ENCODE measurements at places on chromosomes 1 and 21.

DNA sequence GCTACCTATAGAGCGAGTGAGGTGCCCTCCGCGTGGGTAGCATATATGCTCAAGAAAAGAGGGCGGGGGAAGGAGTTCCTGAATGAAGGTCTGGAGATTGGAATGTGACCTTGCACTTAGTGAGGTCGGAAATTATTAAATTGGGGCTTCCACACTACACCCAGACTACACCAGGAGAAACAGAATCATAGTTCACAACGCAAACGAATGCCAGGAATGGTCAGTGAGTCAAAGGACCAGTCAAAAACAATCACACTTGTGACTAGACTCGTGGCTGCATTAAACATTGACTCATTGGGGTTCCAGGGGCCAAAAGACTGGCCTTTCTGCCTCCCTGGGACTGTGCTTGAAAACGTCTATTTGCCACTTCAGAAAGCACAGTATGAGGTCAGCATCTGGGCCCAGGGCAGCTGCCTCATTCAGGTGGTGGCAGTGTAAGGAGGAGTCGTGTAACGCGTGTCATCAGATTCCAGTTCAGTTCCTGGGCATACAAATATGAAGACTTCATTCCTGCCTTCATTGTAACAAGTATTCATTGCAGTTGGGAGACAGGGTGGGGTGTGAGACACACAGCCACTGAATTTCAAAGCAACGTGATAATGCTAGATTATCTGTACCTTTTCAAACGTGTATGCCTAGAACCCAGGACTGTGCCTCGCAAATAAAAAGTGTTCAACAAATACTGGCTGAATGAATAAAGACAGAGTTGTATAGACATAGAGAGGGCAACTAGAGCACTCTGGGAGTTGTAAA, at the start of gene YOD1:
YOD1 (minus strand) TSS at position 18 of the 753 bp plus-strand sequence. CDS start 178 bp downstream, outside the sequence.
- peak; percentile 50 for DNase-seq

DNA sequence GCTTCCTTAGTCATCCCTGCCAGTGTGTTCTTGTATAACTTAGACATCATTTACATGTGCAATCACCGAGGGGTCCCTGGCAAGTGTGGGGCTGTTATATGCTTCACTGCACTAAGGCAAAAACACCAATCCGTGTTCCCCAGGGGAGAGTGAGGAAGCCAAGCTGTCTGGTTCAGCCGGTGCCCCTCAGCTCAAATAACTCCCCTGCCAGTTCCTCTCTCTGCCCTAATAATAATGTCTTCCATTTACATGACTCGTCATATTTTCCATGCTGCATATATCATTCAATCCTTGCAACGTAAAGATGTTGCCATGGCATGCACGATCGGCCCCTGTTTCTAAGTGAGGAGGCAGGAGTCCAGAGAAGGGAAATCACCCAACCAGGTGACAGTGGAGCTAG, 24.4 kb upstream of the NDC1 start:
- DNase-seq = no peak

DNA sequence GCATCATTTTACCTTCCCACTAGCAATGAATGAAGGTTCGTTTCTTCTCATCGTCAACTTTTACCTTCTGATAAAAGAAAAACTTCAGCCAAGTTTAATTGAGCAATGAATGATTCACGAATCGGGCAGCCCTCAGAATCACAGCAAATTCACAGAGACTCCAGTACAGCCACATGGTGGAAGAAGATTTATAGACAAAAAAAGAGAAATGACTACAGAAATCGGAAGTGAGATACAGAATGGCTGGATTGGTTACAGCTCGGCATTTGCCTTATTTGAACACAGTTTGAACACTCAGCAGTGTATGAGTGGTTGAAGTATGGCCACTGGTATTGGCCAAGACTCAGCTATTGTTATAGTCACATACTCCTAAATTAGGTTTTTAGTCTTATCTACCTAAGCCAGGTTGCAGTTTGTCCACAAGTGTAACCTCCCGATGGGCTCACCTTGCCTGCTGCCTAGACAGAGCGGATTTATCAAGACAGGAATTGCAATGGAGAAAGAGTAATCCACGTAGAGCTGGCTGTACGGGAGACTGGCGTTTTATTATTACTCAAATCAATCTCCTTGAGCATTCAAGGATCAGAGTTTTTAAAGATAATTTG, 15.3 kb downstream of the AK4 start:
- no peak for DNase-seq

- no peak for DNase-seq
Measured at GRCh38 chr1:4003846-4004505, 103.9 kb upstream of the C1orf174 start.

DNA sequence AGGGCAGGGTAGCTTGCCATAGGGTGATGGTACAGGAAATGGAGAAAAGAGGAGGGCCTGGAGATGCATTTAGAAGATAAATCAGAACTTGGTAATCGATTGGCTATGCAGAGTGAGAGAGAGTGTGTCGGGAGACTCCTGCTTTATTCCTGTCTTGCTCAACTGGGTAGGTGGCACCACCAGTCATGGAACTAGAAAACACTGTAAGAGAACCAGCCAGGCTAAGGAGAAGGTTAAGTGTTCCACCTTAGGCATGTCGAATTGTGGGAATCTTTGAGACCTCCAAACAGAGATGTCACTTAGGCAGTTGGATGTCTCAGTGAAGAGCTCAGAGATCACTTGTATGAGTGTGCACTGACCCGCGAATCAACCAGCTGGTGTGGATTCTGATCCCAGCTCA, 28.7 kb upstream of the RD3 start:
- peak; percentile 24 for DNase-seq

DNA sequence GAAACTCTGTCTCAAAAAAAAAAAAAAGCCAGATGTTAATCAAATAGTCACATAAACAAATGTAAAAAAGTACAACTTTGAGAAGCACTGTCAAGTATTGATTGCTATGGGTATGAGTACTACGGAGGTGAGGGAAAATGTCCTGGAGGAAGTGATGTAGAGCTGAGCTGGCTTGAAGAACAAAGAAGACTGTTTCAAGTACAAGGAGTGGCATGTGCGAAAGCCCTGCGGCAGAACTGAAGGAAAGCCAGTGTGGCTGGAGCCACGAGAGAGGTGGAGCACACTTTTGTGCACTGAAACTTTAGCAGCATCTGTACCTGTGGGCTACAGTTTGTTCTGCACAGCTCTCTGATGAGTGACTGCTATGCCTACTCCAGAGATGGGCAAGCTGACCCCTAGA, 5.4 kb upstream of the RPS6KA1 start:
- DNase-seq = peak; percentile 66

- no peak for DNase-seq
Measured at GRCh38 chr1:205272536-205272935, 44.8 kb downstream of the TMCC2 start.

- DNase-seq = no peak
Measured at GRCh38 chr1:229323885-229324553, 18.8 kb downstream of the CCSAP start.

- no peak for DNase-seq
Measured at GRCh38 chr1:161019751-161020495, 1.0 kb downstream of the F11R start.

DNA sequence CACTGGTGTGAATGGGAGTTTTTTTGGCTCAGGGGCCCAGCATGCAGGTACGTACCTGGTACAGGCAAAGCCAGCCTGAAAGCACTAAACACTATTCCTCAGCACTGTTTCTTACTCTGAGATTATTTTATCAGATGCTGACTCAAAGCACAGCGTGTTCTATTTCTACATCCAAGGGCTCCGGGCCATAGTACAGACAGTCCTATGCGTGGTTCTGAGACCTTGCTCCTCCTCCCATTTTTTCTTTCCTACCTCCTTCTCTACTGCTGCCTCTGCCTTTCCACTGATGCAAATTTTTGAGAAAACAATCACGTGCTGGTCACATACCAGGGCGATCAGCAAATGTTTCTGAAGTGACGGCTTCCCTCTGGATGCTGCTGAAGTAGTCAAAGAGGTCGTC, 36.3 kb downstream of the PDPN start:
- DNase-seq = no peak

- DNase-seq = no peak
Measured at GRCh38 chr1:12380326-12381249, 150.8 kb downstream of the VPS13D start.

GRCh38 chr1:221440658-221441057, 301.2 kb downstream of the DUSP10 start:
- no peak for DNase-seq

DNA sequence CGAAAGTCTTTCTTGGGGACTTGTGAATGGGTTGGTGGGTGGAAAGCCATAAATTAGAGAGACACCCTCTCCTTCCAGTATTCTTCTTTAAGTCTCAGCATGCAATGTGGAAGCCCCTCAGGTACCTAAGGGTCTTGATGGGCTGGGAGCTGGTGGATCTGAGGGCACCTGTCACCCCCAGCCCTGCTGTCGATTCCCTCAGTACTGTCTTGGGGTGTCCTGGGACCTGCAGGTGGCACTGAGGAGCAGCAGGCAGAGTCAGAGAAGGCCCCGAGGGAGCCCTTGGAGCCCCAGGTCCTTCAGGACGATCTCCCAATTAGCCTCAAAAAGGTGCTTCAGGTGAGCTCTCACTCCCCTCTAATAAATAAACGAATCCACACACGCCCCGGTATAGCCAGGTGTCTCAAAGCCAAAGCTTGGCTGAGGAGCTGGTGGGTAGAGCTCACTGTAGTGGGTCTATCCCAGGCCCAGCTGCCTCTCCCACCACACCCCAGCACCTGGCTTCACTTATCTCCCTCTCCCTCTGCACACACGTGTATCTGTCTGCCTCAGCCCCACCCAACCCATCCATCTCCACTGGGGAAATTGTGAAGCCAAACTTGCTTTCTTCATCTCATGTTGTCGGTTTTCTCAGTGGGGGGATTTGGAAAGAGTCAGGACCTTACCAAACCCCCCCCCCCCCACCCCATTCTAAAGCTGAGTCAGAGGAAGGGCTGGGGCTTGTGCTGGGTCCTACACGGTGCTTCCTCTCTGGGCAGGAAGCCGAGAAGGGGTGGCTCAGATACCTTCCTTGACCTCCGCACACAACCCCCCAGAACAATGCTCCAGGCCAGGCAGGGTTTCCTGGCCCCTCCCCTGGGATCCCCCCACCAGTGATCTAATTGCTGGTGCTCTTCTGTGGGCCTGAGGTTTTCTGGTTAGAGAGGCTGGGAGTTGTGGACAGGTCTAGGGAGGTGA, 1.6 kb downstream of the ADAM15 start:
- no peak for DNase-seq

- peak; percentile 52 for DNase-seq
Measured at GRCh38 chr1:218463194-218464156, 118.3 kb downstream of the TGFB2 start.

GRCh38 chr21:44885615-44886014, 12.1 kb upstream of the PTTG1IP start:
- DNase-seq = no peak

DNA sequence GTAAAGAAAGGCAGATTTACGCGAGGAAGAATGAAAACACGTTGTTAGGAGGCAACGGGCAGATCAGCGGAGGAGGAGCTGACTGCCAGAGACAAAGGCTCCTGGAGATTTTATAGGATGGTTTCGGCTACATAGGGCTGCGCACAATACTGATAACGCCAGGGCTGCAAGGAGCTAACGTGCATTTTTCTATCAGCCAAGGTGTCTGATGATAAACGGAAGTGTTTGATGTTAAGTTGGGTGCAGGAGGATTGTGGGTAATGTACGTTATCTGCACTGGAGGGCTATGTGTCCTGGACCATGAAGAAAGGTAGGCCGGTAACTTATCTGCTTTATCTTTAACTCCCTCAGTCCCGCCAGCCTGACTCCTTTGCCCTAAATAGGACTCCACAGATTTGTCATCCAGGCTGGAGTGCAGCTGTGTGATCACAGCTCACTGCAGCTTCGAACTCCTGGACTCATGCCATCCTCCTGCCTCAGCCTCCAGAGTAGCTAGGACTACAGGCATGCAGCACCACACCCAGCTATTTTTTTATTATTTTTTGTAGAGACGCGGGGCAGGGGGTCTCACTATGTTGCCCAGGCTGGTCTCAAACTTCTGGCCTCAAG, 29.6 kb downstream of the SETD4 start:
- DNase-seq = no peak

GRCh38 chr1:40312238-40313205, 4.6 kb downstream of the COL9A2 start:
- peak; percentile 9 for DNase-seq

- DNase-seq = no peak
Measured at GRCh38 chr1:40808909-40809308, 25.3 kb downstream of the KCNQ4 start.

GRCh38 chr1:230212405-230212936, 145.4 kb downstream of the GALNT2 start:
- DNase-seq = no peak

DNA sequence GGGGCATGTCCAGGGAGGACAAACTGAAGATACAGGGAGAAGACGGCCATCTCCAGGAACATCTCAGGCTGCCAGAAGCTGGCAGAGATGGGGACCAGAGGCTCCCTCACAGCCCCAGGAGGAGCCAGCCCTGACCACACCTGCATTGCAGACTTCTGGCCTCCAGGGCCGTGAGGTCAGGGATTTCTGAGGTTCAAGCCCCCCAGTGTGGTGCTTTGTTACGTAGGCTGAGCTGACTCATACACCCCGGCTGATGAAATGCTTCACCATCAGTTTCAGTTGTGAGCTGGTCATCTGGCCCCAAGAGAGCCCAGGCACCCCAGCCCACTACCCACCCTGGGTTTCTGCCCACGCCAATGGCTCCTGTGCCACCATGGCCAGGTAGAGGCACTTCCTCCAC, 106.4 kb downstream of the SIK1 start:
- no peak for DNase-seq

DNA sequence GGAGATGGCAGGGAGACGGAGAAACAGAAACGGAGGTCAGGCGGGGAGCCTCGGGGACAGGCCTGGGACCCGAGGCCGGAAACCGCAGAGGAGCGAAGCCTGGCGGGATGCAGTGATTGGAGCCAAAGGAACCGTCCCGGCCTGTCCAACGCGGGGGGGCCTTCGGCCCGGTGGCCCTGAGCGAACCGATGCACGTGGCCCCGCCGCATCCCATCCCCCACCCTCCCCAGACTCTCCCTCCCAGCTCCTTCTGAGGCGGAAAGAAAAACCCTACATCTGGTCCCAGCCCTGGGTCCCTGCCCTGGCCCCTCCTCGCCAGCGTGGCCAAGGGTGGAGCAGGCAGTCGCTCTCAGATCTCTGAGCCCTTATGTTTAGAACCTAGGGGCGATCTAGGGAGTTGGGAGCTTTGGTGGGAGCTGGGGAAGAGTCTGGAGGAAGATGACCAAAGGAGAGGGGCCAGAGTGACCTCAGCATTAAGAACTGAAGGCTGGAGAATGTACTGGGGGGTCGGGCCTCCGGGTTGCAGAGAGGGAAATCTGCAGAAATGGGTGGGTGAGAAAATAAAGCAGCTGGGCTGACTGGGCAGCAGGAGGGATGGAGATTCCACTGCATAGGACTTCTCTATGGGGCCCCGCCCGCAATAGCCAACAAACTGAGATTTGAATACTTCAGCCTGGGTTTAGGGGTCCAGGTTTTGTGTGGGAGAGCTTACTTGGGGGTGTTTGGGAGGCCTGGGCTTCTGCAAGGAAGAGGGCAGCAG, 1.5 kb upstream of the CRABP2 start:
- no peak for DNase-seq

- no peak for DNase-seq
Measured at GRCh38 chr1:69185378-69185777, 382.3 kb upstream of the LRRC7 start.

- no peak for DNase-seq
Measured at GRCh38 chr1:205271277-205271676, 43.5 kb downstream of the TMCC2 start.

- no peak for DNase-seq
Measured at GRCh38 chr1:9440261-9440660, 99.0 kb upstream of the SLC25A33 start.

- peak; percentile 78 for DNase-seq
Measured at GRCh38 chr1:229714964-229715603, 89.0 kb downstream of the URB2 start.
